ENCODE measurements at places on chromosomes 7 and 10.

- DNase-seq = no peak
Observed at GRCh38 chr10:16856092-16856491, 38.9 kb upstream of the RSU1 start.

DNA sequence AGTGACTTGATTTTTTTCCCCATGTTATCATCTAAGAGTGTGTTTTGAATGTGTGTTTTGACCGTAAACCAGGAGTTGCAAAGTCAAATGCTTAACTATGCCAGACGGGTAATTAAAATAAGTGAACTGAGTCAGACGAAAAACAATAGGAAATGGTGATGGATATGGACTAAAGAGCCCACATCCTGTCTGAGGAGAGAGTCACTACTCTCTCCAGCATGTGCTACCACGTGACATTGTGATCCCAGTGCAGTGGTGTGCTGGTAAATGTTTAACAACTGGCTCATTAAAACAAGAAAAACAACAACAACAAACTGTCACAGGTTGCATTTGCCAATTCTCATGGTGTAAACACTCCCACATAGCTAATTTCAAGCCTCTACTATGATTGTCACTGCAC, 164.3 kb downstream of the SUGCT start:
- no peak for DNase-seq

DNA sequence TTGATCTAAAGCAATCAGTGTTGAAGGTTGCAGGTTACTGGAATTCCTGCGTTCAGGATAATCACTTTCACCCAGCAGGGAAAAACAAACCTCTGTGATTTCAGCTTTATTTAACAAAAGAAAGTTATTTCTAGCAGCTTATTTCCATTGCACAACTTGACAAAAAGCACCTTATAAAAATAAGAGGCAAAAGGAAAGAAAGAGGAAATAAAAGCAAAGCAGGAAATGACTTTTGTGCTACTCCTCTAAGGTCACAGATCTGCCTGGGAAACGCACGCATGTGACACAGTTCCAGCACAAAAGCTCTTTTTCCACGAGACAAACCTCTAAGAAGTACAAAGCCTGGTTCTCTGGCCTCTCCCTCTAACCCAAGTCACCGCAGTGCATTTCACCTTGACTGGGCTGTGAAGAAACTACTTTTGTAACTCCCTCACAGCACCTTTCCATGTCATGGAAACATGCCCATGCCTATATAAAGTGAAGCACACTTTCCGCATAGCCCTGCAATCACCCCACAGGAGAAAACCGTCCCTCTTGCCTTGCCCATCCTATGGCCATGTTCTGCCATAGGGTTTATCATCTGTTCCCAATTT, 870 bp downstream of the ANK3 start:
- no peak for DNase-seq

GRCh38 chr10:122559228-122559627, 1.3 kb upstream of the DMBT1 start:
- no peak for DNase-seq

DNA sequence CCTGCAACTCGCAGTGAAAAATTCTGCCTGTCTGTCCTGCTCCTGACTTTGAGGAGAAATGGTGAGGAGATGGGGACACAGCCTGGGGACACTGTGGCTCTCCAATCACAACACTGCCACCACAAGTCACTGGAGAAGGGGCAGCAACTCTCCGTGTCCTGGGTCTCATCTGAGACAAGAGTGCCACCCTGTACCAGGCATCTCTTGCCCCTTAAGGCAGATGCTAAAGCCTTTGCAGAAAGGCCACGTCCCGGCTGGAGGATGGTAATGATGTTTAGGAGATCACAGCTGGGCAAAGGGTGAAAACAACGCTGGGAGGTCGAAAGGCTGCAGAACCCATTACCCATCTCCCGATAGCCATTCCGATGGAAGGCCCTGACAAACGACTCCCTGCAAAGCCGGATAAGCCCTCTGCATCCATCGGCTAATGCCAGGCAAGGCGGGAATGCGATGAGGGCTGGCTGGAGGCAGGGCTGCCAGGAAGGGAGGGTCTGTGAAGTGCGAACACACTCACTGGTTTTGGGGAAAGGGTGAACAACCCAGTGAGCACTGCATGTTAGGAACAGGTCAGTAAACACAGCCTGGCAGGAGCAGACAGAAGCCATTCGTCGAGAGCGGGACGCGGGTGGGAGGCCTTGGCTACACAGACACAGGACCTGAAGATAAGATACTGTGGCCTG, 190.8 kb downstream of the ADARB2 start:
- DNase-seq = no peak

- DNase-seq = no peak
Observed at GRCh38 chr10:18532881-18533535, 118.4 kb downstream of the NSUN6 start.

GRCh38 chr7:92100534-92100933, 33.7 kb downstream of the CYP51A1 start:
- DNase-seq = no peak

Measured in GOT3 (cell line).